Lung (tissue), 17 donors: ENCODE measurements at places on chromosomes 1 and 21. TPM values are rescaled to one million over a fixed set of nuclear protein-coding genes. Genes with fewer than 3 reads are reported as not detected.
A peak's percentile ranks its signal among the peaks of the same experiment; 100 is the strongest.

AGT gene
- 1.7 TPM for polyA plus RNA-seq

- H3K36me3 ChIP-seq, result no peaks in the 10 kb centered on the region
- no peak overlapping the region for H3K27ac ChIP-seq
- H3K27me3 ChIP-seq, result no peaks in the 10 kb centered on the region
- no peaks in the 10 kb centered on the region for H3K4me1 ChIP-seq
- H3K4me3 ChIP-seq, result no peak overlapping the region
Observed at GRCh38 chr1:171917331-171917730, 76.0 kb downstream of the DNM3 start.

DNA sequence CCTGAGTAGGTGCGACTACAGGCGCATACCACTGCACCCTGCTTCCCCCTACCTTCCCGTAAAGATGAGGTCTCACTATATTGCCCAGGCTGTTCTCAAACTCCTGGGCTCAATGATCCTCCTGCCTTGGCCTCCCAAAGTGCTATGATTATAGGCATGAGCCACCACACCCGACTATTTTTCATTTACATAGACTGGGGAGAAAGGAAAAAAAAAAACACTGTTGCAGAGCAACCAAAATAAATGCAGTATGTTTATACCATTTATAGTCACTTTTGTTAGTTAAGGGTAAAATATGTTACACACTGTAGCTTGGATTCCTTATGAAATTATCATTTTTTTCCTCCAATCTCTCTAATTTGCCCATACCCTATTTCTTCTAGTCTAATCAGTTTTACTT, 35.2 kb upstream of the RGS8 start:
- no peak overlapping the region for H3K4me3 ChIP-seq
- H3K4me1 ChIP-seq, result no peaks in the 10 kb centered on the region
- H3K27me3 ChIP-seq, result no peaks in the 10 kb centered on the region
- H3K27ac ChIP-seq, result no peak overlapping the region
- no peaks in the 10 kb centered on the region for H3K36me3 ChIP-seq

- no peak for DNase-seq
- no peak overlapping the region for H3K27ac ChIP-seq
- H3K4me1 ChIP-seq, result no peaks in the 10 kb centered on the region
- H3K27me3 ChIP-seq, result no peaks in the 10 kb centered on the region
- no peak overlapping the region for H3K4me3 ChIP-seq
Observed at GRCh38 chr21:30831194-30831765, 1.7 kb upstream of the KRTAP7-1 start.

DNA sequence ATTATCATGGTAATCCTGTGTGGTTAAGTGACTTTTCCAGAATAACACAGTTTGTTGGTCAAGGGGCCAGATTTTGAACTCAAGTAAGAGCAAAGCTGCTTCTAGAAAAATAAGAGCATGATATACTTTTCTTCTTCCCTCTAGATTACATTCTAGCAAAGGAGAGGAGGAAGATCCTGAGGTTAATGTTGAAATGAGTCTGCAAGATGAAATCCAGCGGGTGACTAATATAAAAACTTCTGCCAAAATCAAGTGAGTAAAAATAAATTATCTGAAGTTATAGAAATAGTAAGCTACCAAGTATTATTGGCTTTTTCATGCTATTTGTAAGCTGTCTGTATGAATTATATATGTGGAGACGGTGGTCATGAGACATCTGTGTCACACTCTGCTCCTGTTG, 12.8 kb downstream of the WDR3 start:
- no peak overlapping the region for H3K4me3 ChIP-seq
- DNase-seq, result no peak
- no peak overlapping the region for H3K27ac ChIP-seq

DNA sequence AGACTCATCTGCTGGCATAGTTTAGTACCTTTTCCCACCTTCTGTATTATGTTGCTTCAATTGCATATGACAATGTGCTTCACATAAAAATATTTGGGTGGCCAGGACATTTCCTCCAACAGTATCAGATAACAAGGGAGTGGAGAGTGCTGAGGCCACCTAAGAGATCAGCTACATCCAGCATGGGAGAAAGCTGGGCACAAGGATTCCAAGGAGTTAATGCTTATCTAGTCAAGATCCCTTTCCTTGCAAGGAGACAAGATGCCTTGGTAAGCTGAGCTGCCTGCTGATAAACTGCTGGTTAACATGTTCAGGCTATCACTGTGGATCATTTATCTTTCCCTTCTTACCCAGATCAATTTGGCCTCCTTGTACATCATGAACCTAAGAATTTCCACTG, 5.4 kb downstream of the TACSTD2 start:
- no peaks in the 10 kb centered on the region for H3K36me3 ChIP-seq
- H3K27me3 ChIP-seq, result peaks cover 13% of the 10 kb centered on the region
- no peak overlapping the region for H3K4me3 ChIP-seq
- H3K27ac ChIP-seq, result peak overlapping the region; percentile 48

DNA sequence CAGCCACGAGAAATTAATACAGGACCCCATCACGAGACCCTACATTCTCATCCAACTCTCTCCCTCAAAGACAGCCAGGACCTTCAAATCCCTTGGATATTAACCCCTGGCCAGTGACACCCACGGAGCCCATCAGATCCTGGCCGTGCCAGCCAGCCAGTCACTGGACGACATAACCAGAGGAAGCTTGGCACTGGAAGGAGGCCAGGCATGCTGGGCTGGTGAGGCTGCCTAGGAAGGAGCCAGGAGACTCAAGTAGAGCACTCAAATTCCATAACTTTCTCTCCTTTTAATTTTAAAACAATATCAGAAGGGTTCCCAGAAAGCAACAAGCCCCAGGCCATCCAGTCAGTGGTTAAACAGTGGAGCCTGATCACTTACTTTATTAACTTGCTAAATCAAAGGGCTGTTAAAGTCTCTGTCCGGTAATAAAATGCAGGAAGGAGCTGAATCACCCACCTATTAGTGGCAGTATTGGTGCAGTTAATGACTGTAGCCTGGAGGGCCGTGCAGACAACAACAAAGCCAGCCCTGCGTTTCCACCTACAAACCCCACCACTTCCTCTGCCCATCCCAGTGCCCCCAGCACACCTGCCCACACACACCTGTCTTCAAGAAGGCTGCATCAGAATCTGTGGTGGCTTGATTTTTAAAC, 78.0 kb downstream of the HIVEP3 start:
- no peaks in the 10 kb centered on the region for H3K27me3 ChIP-seq
- no peak overlapping the region for H3K27ac ChIP-seq
- DNase-seq, result no peak
- no peaks in the 10 kb centered on the region for H3K36me3 ChIP-seq

GRCh38 chr1:187267827-187268226, 439.1 kb downstream of the PLA2G4A start:
- no peak overlapping the region for H3K27ac ChIP-seq
- no peaks in the 10 kb centered on the region for H3K36me3 ChIP-seq
- H3K27me3 ChIP-seq, result no peaks in the 10 kb centered on the region
- H3K4me1 ChIP-seq, result no peaks in the 10 kb centered on the region

KCNK1 gene
- 8.9 TPM for polyA plus RNA-seq

DNA sequence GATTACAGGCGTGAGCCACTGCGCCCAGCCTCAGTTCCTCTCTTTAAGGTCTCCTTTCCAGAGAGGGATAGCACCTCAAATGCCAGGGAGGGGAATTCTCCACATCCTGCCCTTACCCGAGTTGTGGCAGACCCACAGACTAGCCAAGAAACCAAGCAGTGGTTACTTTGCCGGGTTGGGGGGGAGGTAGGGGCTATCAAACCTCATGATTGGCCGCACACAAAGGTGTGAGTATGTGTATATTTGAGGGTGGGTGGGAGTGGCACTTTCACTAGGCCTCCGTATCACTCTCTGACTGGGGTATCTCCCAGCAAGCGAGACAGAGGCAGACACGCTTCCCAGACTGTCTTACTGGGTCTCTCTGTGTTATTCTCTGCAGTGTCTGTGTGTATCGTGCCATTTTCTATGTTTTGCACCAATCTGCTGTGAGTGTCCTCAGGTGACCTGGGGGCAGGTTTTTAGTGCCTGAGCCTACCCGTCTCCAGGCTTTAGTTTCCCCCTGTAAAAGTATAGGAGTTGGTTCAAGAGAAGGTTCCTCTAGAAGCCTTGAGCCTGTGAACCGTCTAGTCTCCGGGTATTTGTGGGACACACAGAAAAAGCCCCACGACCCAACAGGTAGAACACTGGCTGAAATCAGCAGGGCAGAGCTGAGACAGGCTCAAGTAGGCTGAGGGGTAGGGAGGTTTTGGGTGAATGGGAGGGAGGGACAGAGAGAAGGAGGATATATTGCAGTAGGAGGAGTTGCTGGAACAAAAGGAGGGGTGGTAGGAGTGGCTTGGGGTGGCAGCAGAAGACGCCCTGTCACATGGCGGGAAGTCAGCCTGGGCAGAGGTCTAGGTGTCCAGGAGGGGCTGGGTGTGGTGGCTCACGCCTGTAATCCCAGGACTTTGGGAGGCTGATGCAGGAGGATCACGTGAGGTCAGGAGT, 10.3 kb downstream of the LMNA start:
- no peaks in the 10 kb centered on the region for H3K36me3 ChIP-seq
- H3K27me3 ChIP-seq, result no peaks in the 10 kb centered on the region
- H3K4me3 ChIP-seq, result no peak overlapping the region
- peaks cover 57% of the 10 kb centered on the region for H3K4me1 ChIP-seq
- no peak for DNase-seq

- no peak overlapping the region for H3K27ac ChIP-seq
- H3K36me3 ChIP-seq, result no peaks in the 10 kb centered on the region
- H3K4me3 ChIP-seq, result no peak overlapping the region
- H3K27me3 ChIP-seq, result no peaks in the 10 kb centered on the region
Observed at GRCh38 chr21:41865002-41865777, 14.0 kb downstream of the PRDM15 start.

DNA sequence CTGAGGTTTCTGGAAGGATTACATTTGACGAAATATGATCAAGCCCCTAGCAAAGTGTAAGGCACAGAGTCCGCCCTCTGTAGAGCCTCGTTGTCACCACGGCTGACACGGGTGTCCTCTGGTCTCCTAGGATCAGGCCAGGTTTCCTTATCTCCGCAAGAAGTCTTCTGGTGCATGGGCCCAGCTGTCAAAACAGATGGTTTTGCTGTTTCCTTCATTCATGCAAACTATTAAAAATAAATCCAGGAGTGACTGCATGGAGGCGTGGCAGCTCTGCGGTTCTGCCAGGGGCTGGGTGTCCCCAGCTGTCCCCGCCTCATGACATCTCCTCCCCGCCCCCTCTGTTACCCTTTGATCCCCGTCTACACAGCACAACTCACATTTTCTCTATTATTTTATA, 209.0 kb downstream of the DYRK1A start:
- H3K4me1 ChIP-seq, result no peaks in the 10 kb centered on the region
- H3K27ac ChIP-seq, result no peak overlapping the region
- H3K27me3 ChIP-seq, result no peaks in the 10 kb centered on the region

- DNase-seq, result no peak
- no peak overlapping the region for H3K27ac ChIP-seq
- H3K27me3 ChIP-seq, result no peaks in the 10 kb centered on the region
- no peak overlapping the region for H3K4me3 ChIP-seq
Observed at GRCh38 chr1:12442217-12442616, 175.8 kb downstream of the DHRS3 start.

EPS8L3 gene
- 0.10 TPM for polyA plus RNA-seq

CLCA1 gene
- 0.12 TPM for polyA plus RNA-seq

- peaks cover 49% of the 10 kb centered on the region for H3K4me1 ChIP-seq
- DNase-seq, result no peak
- H3K27ac ChIP-seq, result no peak overlapping the region
- H3K36me3 ChIP-seq, result no peaks in the 10 kb centered on the region
- H3K27me3 ChIP-seq, result no peaks in the 10 kb centered on the region
Observed at GRCh38 chr21:45088729-45089128, 14.3 kb downstream of the ADARB1 start.

DNA sequence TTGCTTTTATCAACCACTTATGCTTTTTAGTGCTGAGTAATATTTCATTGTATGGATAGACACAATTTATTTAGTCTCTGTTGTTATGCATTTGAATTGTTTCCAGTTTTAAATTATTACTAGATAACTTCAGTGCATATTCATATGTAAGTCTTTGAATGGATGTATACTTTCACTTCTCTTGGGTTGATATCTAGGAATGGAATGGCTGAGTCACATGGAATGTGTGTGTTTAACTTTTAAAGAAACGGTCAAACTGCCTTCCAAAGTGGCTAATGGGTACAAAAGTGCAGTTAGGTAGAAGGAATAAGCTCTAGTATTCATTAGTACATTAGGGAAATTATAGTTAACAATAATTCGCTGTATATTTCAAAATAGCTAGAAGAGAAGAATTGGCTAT, 82.4 kb downstream of the NPHS2 start:
- H3K27ac ChIP-seq, result no peak overlapping the region
- H3K27me3 ChIP-seq, result no peaks in the 10 kb centered on the region
- no peak for DNase-seq
- no peak overlapping the region for H3K4me3 ChIP-seq

GRCh38 chr1:119549719-119550132, 42.7 kb downstream of the HSD3B1 start:
- peak; percentile 76 for DNase-seq
- no peaks in the 10 kb centered on the region for H3K4me1 ChIP-seq
- no peak overlapping the region for H3K4me3 ChIP-seq
- no peaks in the 10 kb centered on the region for H3K36me3 ChIP-seq
- H3K27me3 ChIP-seq, result no peaks in the 10 kb centered on the region

- no peaks in the 10 kb centered on the region for H3K36me3 ChIP-seq
- no peaks in the 10 kb centered on the region for H3K4me1 ChIP-seq
- H3K27ac ChIP-seq, result peak overlapping the region; percentile 80
- peak; percentile 80 for DNase-seq
Observed at GRCh38 chr1:52551507-52552235, 1.2 kb downstream of the TUT4 start.

DNA sequence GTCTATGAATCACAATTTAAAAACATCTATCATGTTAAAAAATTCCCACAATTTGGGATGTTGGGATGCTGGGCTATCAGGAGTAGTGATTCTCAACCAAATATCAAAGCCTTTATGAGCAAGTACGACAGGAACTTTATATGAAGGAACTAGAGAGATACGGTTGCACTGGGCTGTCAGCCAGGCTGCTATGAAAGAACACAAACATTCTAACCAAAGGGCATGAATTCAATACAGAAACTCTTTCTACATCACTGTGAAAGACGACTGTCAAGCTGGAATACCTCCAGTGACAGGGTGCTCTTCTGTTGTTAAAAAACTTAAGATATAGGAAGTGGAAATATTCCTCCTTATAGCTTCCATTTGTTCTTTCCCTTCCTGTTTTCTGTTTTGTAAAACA, 9.8 kb downstream of the CACNA1E start:
- H3K27ac ChIP-seq, result no peak overlapping the region
- H3K4me3 ChIP-seq, result no peak overlapping the region
- peak; percentile 84 for DNase-seq
- no peaks in the 10 kb centered on the region for H3K27me3 ChIP-seq

DNA sequence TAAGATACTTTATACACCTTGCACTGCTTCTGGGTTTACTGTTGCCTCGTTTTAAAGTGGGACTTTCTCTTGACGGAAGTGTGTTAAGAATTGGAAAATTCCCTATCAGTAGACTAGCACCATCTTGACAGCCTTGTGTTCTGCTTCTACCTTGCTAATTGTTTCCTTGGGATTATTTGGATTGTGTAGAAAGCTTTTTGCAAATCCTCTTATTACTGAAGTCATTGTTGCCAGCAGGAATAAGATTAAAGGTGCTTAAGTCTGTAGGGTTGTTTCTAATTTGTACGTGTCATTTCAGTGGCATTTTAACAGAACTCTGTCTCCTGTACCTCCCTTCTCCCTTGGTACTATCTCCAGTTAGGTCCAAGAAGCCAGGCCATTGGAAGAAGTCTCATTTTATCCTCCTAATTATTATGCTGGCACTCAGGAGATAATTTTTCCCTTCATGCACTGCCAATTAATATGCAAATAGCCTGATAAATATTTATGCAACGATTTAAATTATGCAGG, 107.7 kb downstream of the POU2F1 start:
- DNase-seq, result no peak
- no peak overlapping the region for H3K27ac ChIP-seq
- H3K4me1 ChIP-seq, result no peaks in the 10 kb centered on the region
